ENCODE measurements at places on chromosomes 12 and 14.

DNA sequence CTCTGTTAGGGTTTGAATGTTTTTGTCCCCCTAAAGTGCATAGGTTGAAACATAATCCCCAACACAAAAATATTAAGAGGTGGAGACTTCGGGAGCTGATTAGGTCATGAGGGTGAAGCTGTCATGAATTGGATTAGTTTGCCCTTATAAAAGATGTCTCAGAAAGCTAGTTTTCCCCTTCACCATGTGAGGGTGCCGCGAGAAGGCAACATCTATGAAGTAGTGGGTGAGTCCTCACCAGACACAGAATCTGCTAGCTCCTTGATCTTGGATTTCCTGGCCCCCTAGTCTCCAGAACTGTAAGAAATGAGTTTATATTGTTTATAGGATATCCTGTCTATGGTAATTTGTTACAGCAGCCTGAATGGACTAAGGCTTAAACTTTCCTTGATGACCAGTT, 301.5 kb upstream of the ATP2B1 start:
- no peak for DNase-seq

DNA sequence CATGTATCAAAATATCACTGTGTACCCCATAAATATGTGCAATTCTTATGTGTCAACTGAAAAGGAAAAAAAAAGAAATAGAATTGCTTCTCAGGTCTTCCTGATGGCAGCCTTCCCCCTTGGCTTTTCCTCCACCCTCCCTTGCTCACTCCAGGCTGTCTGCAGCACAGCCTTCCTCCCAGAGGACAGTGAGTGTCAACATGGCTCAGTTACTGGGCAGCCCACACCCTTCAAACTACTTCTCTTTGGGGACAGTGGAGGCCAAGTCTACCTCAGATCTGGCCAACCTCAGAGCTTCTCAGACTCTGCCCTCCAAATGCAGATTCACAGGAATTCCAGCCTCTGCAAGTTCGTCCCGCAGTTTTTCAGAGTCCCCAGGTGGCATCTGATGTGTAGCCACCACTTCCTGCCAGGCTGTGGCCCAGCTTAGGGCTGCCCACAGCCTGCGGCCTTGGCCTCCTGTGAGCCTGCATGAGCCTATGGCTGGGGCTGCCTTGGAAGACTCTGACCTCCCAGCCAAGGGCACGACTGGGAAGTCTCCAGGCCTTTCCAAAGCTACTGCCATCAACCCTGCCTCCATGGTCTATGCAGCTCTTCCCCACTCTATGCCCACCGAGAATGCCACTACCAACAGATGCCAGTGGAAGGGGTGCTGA, 148.0 kb upstream of the PWP1 start:
- DNase-seq = peak; percentile 15

GRCh38 chr14:56918849-56919574, 108.7 kb upstream of the OTX2 start:
- DNase-seq = no peak

DNA sequence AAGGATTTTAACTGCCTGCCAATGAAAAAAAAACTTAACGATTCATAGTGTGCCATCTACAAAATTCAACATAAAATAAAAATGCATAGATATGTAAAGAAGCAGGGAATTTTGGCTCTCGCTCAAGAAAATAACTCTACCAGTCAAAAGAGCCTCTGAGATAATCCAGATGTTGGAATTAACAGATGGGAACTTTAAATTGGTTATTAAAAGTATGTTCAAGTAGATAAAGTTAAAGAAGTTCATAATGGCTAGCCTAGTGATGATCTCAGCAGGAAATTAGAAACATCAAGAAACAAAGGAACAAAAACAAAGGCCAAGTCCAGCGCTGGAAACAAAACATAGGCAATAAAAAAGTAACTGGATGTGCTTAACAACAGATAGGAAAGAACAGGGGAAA, 23.1 kb downstream of the PIK3C2G start:
- DNase-seq = peak; percentile 53

GRCh38 chr14:99995700-99996356, 69.4 kb upstream of the EVL start:
- peak; percentile 59 for DNase-seq

DNA sequence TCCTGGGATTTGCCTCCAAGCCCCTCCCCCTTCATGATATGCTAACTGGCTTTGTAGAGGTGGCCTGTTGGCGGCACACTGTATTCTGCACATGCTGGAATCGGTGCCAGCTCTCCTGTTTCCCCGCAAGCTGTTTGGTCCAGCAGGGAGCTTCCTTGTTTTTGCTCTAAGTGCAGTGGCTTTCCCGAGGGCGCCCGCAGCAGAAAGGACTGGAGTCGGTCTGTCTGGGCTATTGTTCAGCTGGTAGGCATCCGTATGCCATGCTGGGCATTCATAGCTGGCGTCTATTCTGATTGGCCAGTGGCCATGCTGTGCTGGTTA, 88.9 kb upstream of the MED13L start:
- DNase-seq = no peak

- no peak for DNase-seq
Measured at GRCh38 chr14:99726538-99727095, 42.5 kb downstream of the CYP46A1 start.

DNA sequence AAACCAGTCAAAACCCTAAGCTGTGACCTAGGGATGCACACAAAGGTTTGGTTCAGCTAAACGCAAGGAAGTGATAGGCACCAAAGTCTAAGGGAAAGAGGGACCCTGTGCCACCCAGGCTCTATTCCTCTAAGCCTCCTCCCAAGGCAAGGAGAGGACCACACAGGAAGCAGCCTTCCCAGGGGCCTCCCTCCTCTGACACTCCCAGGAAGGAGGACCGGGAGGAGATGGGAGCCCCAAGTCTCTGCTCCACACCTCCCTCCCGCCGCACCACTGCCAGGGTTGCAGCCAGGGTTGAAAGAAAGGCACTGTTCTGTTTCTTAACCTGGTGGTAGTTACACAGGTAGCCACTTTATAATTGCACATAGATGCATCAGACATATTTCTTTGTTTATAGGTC, 21.9 kb downstream of the TCHP start:
- no peak for DNase-seq

- no peak for DNase-seq
Measured at GRCh38 chr14:68513838-68514607, 278.8 kb downstream of the ZFP36L1 start.

- no peak for DNase-seq
Measured at GRCh38 chr12:116392061-116392460, 114.6 kb upstream of the MED13L start.

GRCh38 chr14:20608383-20609110, 17.4 kb upstream of the RNASE12 start:
- DNase-seq = no peak

GRCh38 chr12:52555577-52555976, 2.6 kb upstream of the KRT71 start:
- DNase-seq = no peak

DNA sequence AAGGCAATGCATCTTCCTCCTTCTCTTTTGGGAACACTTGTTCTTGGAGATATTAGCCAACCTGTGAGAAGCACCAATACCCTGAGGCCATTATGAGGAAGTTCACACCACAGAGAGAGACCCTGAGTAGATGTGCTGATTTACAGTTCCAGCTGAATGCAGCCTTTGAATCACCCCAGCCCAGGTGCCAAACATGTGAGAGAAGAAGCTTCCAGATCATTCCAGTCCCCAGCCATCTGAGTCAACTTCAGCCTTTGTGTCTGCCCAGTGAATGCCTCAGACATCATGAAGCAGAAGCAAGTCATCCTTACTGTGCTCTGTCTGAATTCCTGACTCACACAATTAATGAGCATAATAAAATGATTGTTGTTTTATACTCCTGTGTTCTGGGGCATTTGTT, 25.1 kb downstream of the C12orf42 start:
- DNase-seq = no peak

DNA sequence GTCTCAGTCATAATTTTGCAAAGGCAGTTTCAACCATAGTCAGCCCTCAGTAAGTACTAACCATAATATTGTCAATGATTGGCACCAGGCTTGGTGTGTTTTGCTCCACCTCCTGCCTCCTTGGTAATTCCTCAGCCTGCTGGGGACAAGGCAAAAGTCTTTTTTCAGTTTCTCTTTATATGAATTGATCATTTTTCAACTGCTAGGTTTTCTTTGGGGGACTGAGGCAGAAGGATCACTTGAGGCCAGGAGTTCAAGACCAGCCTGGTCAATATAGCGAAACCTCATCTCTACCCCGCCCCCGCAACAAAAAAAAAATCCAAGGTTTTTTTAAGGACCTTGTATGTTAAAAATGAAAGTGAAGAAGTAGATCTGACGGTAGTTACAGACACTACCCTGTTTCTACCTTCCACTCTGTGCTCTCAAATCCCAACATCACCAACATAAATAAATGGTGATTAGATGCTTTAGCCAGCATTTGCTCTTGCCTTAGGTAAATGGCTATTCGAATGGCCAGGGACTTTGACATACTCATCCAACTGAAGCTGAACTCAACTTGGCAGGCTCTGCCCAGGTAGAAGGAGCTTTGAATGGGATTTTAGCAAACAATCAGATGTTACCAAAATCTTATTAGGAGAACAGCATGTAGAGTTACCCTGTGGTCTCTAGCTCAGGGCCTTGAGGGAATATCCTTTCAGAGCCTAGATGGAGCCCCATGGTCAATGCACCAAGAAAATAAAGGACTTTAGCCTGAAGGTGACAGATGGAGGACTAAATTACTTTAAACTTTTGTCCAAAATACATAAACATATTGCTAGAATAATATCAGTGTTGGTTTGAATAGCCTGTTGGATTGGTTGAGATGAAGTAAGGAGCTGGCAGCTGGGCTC, 126.9 kb upstream of the AMIGO2 start:
- DNase-seq = no peak

DNA sequence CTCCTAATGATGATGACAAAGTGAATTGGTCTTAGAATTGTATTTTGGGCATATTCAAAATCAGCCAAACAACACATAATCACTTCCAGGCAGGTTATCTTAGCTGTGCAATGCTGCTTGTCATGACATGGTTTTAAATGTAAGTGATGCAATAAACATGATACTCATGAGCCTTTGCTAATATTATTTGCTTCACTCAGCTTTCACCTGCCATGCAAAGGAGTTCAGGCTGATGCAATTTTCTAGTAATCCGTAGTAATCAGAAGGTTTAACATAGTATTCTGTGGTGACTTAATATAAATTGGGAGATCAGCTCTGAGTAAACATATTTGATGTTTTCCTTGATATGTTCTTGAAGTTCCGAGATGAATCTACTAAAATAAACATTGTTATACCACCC, 29.1 kb downstream of the TMEM260 start:
- peak; percentile 13 for DNase-seq

GRCh38 chr12:86523844-86524243, 267.7 kb upstream of the MGAT4C start:
- DNase-seq = no peak

DNA sequence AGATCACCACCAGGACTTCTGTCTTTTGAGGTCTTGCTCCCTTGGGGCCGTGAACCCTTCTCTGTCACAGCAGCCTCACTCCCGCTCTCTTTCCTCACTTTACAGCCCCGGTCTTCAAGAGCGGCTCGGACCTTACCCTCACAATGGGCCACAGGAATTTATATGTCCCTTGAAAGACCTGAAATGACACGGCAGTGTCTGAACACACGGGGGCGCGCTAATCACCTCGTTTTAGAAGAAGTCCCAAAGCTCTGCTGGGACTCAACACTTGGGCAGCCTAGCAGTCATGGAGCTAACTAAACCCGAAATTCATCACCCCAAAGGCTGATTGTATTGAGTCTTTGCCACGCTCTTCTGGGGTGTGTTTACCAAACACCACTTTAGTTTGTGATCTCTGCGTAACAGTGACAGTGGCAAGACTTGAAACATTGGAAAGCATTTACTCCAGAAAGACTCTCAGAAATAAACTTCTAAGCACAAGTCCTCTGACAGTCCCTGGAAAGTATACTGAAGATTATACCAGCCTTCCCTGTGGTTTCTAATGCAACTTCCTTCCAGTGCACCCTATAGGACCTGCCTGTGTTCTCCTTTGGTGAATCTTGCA, 29.0 kb downstream of the SERPINA11 start:
- peak; percentile 72 for DNase-seq

GRCh38 chr14:40599725-40600124, 1007.0 kb upstream of the LRFN5 start:
- DNase-seq = no peak

DNA sequence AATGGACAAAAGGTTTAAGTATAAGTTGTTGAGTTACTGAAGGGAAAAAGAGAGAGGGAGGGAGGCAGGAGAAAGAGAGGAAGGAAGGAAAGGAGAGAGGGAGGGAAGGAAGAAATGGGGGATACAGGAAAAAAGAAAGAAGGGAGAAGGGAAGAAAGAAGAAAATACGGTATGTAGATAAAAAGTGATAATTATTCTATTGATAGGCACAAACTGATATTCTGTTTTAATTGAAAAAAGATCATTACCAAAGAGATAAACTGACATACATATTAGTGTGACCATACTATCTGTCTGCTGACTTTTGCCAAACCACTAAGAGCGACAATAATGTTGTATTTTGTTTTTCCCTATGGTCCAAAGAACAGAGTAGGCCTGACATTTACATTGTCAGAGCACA, 154.5 kb downstream of the LRFN5 start:
- DNase-seq = no peak

- DNase-seq = peak; percentile 23
Measured at GRCh38 chr12:6478416-6478815, 7.9 kb upstream of the VAMP1 start.

GRCh38 chr12:24615967-24616411, 332.9 kb downstream of the BCAT1 start:
- peak; percentile 83 for DNase-seq

GRCh38 chr14:67883717-67884116, 64.1 kb downstream of the RAD51B start:
- peak; percentile 59 for DNase-seq

DNA sequence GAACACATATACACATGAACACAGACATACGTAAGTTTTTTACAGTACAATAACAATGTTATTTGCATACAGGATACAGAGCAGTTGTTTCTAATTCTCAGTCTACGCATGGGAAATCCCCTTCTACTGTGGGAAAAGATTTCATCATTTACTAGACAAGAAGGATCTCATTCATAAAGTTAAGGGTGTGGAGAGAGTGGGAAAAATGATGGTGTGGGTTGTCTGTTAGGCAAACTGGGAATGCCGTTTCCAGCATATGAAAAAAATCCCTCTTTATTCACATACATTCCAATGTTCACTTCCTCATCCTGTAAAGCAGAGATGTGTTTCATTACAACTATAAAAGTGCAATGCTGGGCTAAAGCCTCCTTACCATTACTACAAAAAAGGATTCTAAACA, 120.9 kb downstream of the SINHCAF start:
- DNase-seq = peak; percentile 47

DNA sequence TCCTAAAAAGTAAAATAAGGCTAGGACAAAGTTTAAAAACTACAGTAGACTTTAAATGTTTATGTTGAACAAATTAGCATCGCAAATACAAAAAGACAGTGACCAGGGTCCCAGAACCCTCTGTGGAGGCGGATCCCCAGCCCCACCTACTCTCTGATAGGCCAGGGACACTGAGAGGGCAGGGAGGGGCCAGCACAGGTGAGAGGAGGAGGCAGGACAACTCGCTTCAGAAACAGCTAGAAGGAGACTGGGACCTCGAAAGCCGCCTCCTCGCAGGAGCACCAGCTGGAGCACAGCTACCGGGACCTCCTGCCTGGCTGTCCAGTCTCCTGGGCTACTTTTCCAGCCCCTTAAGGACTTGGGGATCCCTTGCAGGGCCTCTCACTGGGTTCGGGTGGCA, 992 bp downstream of the DNAH10 start:
- no peak for DNase-seq

GRCh38 chr12:15276088-15276698, 46.1 kb upstream of the PTPRO start:
- peak; percentile 65 for DNase-seq

- DNase-seq = peak; percentile 21
Measured at GRCh38 chr14:69483765-69484443, 624 bp upstream of the PLEKHD1 start.
